AG20443 (cell line): ENCODE measurements at places on chromosomes 2 and 18.

GRCh38 chr18:36028859-36029258, 38.5 kb downstream of the RPRD1A start:
- no peak for DNase-seq

DNA sequence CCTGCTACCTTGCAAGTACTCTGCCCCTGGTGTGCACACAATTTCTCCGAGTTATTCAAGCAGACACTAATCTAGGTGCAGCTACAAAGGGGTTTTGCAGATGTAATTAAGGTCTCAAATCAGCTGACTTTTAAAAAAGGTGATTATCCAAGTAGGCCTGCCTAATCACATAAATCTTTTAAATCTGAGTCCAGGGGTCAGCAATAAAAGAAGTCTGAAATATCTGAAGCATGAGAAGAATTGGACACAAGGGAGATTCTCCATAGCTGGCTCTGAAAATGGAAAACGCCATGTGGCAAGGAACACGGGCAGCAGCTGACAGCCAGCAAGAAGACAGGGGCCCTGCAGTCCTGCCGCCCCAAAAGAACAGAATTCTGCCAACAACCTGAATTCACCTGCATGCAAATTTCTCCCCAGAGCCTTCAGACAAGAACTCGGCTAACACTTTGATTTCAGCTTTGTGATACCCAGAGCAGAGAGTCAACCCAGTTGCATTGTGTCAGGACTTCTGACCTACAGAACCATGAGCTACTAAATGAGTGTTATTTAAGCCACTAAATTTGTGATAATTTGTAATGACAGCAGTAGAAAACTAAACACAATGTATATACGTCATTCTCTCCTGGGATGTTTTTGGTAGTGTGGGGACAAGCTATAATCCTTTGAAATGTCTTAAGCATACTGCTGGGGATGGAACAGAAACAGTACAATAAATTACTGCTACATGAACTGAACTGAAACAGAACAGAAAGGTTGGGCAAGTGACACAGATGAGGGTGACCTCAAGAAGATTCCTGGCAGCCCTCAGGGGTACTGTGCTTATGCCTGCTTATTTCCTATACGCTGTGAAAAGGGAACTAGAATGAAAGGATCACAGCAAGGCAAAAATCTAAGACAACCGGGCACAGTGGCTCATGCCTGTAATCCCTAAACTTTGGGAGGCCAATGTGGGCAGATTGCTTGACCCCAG, 3.2 kb downstream of the INO80C start:
- no peak for DNase-seq

DNA sequence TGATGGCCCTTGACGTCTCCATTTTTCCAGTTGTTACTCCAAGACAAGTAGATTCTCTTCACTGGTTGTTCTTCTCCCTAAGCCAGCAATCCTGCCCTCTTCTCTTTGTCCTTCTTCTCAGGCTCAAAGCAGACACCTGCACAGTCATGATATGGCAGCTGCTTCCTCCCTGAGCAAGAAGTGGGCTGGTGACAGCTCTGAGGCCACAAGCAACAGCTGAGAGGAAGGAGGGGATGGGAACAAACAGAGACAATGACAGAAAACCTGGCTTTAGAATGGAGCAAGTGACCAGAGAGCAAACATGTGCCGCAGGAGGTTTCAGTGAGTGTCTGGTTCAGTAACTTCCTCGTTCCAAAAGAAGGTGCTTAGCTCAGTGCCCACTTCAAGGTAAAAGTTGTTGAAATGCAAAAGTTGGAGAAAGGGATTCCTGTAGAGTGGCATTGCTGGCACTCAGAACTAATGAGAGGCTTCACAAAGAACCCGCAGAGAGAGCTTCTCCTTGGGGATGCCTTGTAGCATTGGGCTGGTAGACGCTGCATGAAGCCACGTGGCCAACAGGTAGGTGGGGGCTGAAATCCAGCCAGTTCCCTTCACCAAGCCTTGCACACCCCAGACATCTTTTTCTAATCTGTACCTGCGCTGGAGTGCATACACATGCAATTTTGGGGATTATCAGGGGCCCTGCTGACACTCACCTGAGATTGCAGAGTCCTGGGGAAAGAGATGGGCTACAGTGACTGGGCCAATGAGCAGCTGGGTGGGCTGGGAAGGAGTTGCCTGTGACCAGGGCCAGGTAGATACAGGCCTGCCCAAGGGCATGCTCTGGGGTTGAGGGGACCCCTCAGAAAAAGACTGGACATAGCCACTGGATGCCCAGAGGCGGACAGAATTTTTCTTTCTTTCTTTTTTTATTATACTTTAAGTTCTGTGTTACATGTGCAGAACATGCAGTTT, 153.3 kb upstream of the RAB12 start:
- no peak for DNase-seq

GRCh38 chr2:162184359-162184758, 32.3 kb upstream of the GCG start:
- no peak for DNase-seq

- DNase-seq, result peak; percentile 88
Measured at GRCh38 chr2:235669983-235670962, 176.4 kb downstream of the AGAP1 start.

GRCh38 chr2:160406591-160407392, 86.8 kb downstream of the RBMS1 start:
- peak; percentile 27 for DNase-seq

DNA sequence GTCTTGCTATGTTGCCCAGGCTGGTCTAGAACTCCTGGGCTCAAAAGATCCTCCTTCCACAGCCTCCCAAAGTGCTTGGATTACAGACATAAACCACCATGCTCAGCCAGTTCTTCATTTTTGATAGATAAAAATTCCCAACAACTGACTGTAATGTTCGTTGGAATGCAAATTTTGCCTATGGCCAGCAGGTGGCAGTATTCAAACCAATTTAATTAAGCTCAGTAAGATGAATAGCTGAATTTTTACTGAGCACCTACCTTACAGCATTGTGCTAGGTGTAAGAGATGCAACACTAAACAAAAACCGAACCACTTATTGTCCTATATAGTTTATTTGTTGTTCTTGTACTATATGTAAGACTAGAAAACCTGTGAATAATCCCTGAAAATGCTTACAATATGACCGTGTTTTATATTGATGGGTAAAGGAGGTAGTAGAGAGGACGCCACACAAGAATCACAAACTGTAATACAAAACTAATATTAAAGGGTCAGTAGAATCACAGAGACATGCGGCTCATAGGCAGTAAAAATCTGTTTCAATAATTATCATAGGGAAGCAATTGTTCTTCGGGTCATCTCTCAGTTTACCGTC, 8.2 kb upstream of the TMEM182 start:
- DNase-seq, result peak; percentile 45

GRCh38 chr2:193783681-193784080, 1588.9 kb upstream of the TMEFF2 start:
- no peak for DNase-seq

DNA sequence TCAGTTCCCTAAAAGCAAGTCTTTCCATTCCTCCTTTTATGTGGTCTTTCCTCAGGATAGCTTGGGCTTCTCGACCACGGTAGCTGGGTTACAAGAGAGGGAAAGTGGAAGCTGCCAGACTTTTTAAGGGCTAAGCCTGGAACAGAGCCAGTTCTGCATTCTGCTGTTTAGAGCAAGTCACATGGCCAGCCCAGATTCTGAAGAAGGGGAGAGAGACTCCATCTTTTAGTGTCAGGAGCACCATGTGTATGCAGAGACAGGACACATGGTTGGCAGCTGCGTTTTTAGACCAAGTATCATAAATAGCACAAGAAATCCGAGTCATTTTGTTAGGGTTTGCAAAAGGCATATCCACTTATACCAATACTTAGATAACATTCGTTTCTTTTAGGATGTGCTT, 4.7 kb downstream of the HMSD start:
- no peak for DNase-seq

- DNase-seq, result no peak
Measured at GRCh38 chr2:10875126-10875525, 36.6 kb upstream of the KCNF1 start.

DNA sequence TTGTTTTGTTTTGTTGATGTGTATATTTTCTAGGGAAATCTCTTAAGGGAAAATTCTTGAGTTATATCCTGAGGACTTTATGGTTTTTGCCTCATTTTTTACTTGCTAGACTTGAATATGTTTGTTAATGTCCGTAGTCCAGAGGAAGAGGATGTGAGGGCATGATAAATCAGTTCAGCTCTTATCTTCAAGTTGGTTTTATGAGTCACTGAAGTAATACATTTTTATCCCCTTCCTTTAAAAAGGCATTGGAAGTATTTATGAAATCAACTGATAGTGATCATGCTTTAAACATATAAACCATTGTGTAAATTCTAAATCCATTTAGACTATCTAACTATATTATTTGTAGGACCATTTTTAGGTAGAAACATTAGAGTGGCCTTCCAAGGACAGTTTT, 43.9 kb upstream of the CYBRD1 start:
- DNase-seq, result no peak

- peak; percentile 27 for DNase-seq
Measured at GRCh38 chr2:23513245-23513871, 128.4 kb downstream of the KLHL29 start.
